Stimulated activated CD8-positive, alpha-beta memory T cell treated with anti-CD3 and anti-CD28 coated beads, Interleukin-15, amount 100 ng/mL, for 4 hours (primary cell): ENCODE measurements at places on chromosomes 2 and 18.

DNA sequence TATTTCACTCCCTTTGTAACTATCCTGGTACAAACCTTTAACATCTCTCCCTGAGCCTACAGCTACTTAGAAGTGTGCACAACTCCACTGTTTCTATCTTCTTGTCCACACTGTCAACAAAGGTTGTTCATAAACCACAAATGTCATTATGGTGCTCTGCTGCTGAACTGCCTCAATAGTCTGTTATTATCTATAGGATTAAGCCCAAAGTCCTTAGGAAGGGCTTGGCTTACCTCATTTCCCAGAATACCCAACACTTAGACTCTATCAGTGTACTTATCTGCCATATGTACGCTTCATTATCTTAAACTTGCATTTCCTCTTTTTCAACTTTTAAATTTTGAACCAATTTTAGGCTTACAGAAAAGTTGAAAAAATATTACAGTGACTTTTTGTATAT is 94.2 kb downstream of the HNMT start:
- DNase-seq = no peak

DNA sequence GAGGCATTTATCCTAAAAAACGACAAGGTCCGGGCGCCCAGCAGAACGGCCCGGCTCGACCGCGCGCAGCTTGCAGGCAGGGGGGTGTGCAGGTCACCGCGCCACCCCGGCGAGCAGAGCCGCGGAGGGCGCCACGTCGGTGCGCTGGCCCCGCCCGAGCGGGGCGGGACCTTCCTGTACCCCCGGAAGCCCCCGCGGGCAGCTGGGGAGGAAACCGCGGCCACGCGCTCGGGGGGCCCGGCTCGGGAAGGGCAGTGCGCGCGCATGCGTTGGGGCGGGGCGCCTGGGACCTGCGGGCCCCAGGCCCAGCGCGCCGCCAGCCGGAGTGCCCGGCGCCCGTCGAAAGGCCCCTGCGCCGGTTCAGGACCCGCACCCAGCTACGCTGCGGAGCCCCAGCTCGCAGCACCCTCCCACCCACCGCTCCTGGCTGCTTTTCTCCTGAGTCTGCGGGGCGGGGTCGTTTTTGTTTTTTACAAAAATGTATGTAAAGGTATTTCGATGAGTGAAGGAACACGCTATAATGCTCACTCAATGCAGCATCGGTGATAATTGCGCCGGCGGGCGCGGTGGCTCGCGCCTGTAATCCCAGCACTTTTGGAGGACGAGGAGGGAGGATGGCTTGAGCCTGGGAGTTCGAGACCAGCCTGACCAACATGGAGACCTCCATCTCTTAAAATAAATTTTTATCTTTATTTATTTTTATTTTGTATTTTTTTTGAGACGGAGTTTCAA is 47.7 kb upstream of the POMC start:
- DNase-seq = peak; percentile 80

GRCh38 chr18:14776801-14777200 is 28.8 kb downstream of the ANKRD30B start:
- DNase-seq = no peak

DNA sequence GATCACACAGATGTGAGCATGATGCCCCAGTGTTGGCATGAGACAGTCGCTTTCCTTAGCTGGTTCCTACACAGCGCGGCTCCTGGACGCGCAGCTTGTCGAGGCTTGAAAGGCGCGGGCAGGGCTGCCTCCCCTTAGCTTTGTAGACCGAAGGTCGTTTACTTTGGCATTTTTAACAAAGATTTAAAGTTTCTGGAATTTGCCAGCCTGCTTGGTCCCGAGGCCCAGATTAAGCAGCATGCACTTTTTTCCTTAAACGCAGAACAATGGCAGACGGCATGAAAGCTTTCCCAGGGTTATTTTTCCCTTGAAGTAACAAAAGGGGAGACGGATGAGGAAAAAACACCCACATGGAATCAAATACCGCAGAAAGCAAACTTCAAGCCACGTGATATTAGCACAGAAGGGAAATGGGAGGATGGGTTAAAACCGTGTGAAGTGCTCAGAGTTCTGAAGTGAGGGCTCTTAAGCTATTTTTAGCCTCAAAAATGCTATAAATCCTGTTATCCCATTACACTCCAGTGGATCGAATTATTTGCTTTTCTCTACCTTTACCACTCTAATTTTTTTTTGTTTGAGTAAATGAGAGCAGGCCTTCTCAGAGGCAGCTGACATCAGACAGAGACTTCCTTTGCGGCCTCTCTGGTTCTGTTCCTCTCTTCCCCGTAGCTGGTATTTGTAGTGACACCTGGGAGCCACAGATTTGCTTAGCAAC is 55.7 kb downstream of the NPAS2 start:
- DNase-seq = no peak

- DNase-seq = no peak
Measured at GRCh38 chr2:8276026-8276425, 405.8 kb upstream of the ID2 start.

- DNase-seq = no peak
Measured at GRCh38 chr2:124328397-124328796, 303.3 kb downstream of the CNTNAP5 start.
